ENCODE measurements at places on chromosomes 12 and 14. TPM values are rescaled to one million over a fixed set of nuclear protein-coding genes. Genes with fewer than 3 reads are reported as not detected.
A peak's percentile ranks its signal among the peaks of the same experiment; 100 is the strongest.

GRCh38 chr14:87813686-87814085 is 179.3 kb downstream of the GALC start:
- DNase-seq, result no peak
- no peaks in the 10 kb centered on the region for H3K36me3 ChIP-seq
- H3K4me3 ChIP-seq, result no peak overlapping the region
- no peaks in the 10 kb centered on the region for H3K4me1 ChIP-seq

DNA sequence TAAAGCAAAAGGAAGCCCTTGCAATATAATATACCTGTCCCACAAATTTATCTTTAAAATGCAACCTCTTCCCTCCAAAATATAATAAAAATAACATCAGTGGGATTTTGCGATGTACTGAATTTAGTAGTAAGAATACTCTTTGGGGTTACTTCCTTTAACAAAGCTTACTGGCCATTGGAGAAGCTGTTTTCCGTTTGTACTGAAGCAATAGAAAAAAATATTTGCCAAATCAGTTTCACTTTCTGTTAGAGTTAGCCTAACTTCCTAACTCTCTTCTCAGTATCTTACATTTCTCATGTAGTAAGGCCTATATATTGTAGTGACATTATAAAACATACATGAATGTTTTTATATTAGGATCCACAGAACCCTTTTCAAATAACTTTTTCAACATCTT is 3.7 kb downstream of the MAX start:
- H3K27ac ChIP-seq, result no peak overlapping the region
- H3K4me1 ChIP-seq, result peaks cover 28% of the 10 kb centered on the region
- H3K4me3 ChIP-seq, result no peak overlapping the region
- no peaks in the 10 kb centered on the region for H3K27me3 ChIP-seq
- peaks cover 52% of the 10 kb centered on the region for H3K36me3 ChIP-seq

- H3K36me3 ChIP-seq, result peaks cover 59% of the 10 kb centered on the region
- peaks cover 27% of the 10 kb centered on the region for H3K4me1 ChIP-seq
- no peak for DNase-seq
- H3K27ac ChIP-seq, result no peak overlapping the region
- H3K4me3 ChIP-seq, result no peak overlapping the region
- H3K27me3 ChIP-seq, result no peaks in the 10 kb centered on the region
These were observed 2.8 kb downstream of the RAN start for GRCh38 chr12:130874696-130875095.

DNA sequence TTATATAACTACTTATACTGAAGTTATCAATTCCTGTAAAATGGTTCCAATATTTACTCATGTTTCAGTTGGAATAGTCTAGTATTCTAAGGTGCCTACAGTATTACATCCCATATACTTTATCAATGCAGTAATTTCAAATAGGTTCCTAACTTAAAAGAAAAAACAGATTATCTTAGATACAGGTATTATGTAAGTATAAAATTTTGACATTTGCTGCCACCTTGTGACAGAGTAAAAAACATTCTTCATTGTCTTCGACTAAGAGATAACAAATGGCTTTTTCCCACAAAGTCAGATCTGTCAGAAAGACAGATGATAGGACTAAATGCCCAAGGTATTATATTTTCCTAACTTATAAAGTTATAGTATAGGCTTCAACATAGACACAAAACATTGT is 78.7 kb downstream of the TXNDC16 start:
- no peak overlapping the region for H3K27ac ChIP-seq
- no peaks in the 10 kb centered on the region for H3K36me3 ChIP-seq
- no peaks in the 10 kb centered on the region for H3K4me1 ChIP-seq
- H3K27me3 ChIP-seq, result no peaks in the 10 kb centered on the region

- no peak overlapping the region for H3K4me3 ChIP-seq
- H3K36me3 ChIP-seq, result no peaks in the 10 kb centered on the region
- H3K27ac ChIP-seq, result no peak overlapping the region
- H3K27me3 ChIP-seq, result no peaks in the 10 kb centered on the region
- peaks cover 37% of the 10 kb centered on the region for H3K4me1 ChIP-seq
These were observed 19.4 kb downstream of the NAV3 start for GRCh38 chr12:77850129-77850528.

DNA sequence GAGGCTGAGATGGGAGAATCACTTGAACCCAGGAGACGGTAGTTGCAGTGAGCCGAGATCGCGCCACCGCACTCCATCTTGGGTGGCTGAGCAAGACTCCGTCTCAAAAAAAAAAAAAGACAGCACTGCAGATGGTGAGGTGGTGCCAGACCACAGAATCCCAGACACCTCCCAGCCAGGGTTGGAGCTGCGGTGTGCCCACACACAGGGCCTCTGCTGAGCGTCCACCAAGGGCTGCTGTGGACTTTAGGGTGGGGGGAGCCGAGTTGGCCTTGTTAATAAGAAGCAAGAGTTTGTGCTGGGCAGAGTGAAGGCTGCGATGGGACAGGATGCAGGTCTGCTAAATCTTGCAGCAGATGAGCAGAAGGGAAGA is 14.2 kb downstream of the KMT5A start:
- H3K36me3 ChIP-seq, result peaks cover 87% of the 10 kb centered on the region
- no peaks in the 10 kb centered on the region for H3K27me3 ChIP-seq

- DNase-seq, result no peak
- 0 out of 2 replicates have a peak, but pooled peaks cover 6% of the 10 kb centered on the region for H3K27me3 ChIP-seq
- H3K27ac ChIP-seq, result no peak overlapping the region
These were observed 420.1 kb downstream of the VRK1 start for GRCh38 chr14:97217111-97217885.

DNA sequence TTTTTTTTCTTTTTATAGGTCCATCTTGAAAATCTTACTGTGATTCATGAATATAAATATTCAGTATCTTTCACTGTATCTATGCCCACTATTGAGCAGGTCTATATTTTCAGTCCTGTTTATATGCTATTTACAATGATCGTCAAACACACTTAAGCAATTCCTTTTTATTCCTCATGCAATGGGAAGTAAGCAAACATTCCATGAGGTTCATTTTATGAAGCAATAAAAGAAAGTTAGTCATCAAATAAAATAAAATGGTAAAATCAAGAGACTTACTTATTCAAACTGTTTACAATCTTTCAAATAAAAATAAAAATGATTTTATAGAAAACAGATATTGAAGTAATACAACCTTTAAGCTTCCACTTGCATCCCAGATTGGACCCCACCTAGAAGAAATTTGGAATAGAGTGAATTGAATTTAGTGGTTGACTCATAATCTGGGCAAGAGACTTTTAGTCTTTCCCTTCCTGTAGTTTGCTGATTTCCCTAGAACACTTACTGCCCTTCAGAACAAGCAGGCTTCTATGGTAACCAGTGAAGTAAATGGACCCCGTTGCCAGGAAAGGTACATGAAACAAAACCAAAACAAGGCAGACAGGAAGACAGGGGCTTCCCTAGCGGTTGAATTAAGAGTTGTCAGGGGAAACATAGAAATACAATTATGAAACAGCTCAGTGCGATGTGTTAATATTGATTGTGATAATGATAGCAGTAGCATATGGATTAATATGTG is 241.0 kb upstream of the ATP2B1 start:
- no peak overlapping the region for H3K4me3 ChIP-seq
- H3K36me3 ChIP-seq, result no peaks in the 10 kb centered on the region
- 0 out of 2 replicates have a peak overlapping the region, but pooled peaks have one; percentile 3 for H3K27ac ChIP-seq
- H3K27me3 ChIP-seq, result no peaks in the 10 kb centered on the region
- H3K4me1 ChIP-seq, result peaks cover 51% of the 10 kb centered on the region
- DNase-seq, result no peak

DNA sequence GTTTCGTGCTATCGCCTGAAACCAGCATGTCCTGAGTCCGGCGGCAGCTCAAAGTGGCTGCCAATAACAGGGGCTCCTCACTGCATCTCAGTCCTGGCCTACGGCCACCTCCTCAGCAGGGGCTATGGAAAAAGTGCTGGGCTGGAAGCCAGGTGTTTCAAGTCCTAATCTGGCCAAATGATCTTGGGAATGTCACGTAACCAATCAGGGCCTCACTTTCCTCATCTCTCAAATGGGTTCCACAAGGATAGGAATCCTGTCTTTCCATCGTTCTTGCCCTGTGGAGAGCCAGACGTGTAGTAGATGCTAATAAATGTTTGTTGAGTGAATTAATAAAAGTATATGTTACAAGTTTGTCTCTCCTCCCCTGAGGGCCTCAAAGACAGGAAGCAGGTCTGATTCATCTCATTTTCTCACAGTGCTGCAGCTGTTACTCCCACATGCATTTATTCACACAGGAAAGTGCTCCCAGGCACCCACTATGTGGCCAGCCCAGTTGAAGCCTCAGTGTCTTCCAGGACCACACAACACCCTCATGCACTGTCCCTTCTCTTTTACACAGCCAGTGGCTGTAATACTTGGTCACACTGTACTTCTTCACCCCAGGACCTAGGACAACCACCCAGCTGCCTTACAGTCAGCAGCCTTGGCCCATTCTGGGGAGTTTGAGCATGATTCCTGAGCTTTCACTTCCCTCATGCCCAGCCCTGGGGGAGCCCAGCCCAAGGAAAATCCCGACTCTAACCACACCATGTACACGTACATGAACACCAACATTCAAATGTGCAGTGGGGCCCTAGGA is 5.0 kb downstream of the CMKLR1 start:
- DNase-seq, result no peak
- no peaks in the 10 kb centered on the region for H3K36me3 ChIP-seq
- no peak overlapping the region for H3K4me3 ChIP-seq
- peaks cover 9% of the 10 kb centered on the region for H3K27me3 ChIP-seq
- H3K27ac ChIP-seq, result no peak overlapping the region
- H3K4me1 ChIP-seq, result no peaks in the 10 kb centered on the region

DNA sequence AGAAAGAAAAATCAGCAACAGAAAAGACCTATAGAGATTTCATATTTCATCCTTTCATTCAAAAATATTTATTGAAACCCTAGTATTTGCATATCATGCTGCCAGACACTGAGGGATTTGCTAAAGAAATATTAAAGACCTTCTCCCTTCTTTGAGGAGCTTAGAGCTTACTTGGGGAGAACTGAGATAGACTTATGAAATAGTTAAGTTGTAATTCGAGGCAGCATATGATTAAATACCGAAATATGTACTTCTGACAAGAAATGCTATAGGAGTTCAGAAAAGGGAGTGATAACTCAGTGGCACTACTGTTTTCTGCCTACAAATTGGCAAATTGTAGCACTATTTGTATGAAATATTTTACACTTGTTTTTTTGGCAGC is 59.1 kb downstream of the PLXNC1 start:
- H3K4me3 ChIP-seq, result no peak overlapping the region
- no peaks in the 10 kb centered on the region for H3K4me1 ChIP-seq
- H3K27ac ChIP-seq, result no peak overlapping the region
- H3K27me3 ChIP-seq, result peaks cover 3% of the 10 kb centered on the region

DNA sequence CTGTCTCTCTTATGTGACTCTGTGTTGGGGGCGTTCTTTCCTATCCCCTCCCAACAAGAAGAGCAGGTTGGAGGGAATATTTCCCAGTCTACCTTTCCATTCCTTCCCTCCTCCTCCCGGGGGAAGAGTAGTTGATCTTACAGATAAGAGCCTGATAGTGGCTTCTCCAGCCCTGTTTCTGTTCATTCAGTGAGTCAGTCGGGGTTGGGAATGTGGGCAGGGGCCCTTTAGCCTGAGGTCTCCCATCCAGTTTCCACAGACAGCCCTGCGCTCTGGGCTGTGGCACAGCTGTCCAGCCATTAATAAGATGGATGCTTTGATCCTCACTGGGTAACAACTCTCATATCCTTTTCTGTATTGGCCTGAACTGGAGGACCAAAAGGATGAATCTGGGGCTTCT is 18.1 kb upstream of the PPP1R1A start:
- no peaks in the 10 kb centered on the region for H3K4me1 ChIP-seq
- no peak overlapping the region for H3K27ac ChIP-seq
- no peak for DNase-seq
- H3K4me3 ChIP-seq, result no peak overlapping the region
- H3K36me3 ChIP-seq, result no peaks in the 10 kb centered on the region

- H3K27ac ChIP-seq, result no peak overlapping the region
- peaks cover 25% of the 10 kb centered on the region for H3K4me1 ChIP-seq
- no peak overlapping the region for H3K4me3 ChIP-seq
- no peaks in the 10 kb centered on the region for H3K27me3 ChIP-seq
- no peaks in the 10 kb centered on the region for H3K36me3 ChIP-seq
These were observed 152.6 kb downstream of the AKAP6 start for GRCh38 chr14:32481707-32482106.

DNA sequence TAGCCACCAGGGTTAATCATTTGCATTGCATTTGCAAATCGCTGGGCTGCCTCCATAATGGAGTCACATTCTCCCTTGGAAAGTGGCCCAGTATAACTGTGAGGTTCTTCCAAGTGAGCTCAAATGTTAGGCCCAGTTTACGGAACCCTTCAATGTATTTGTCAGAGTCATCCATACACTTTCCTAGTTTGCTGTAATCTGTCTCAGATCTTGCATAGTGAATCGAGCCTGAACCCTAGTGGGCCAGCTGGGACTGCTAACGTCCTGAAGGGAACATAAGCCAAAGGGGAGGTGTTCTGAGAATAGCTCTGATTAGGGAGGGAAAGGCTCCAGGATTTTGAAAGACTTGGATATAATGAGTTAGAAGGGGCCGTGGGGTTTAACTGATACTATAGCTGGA is 406.3 kb downstream of the SLC6A15 start:
- H3K4me1 ChIP-seq, result no peaks in the 10 kb centered on the region
- H3K36me3 ChIP-seq, result no peaks in the 10 kb centered on the region
- no peak overlapping the region for H3K4me3 ChIP-seq
- no peaks in the 10 kb centered on the region for H3K27me3 ChIP-seq
- DNase-seq, result no peak

DNA sequence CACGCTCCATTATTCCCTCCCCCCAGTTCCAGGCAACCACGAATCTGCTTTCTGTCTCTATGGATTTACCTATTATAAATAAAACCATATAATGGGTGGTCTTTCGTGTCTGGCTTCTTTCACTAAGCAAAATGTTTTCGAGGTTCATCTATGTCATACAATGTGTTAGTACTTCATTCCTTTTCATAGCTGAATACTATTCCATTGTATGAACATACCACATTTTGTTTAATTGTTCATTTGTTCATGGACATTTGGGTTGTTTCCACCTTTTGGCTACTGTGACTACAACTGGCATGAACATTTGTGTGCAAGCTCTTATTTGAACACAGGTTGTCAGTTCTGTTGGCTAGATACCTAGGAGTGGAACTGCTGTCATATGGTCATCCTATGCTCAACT is 12.9 kb upstream of the PAPOLA start:
- peaks cover 10% of the 10 kb centered on the region for H3K27me3 ChIP-seq
- H3K36me3 ChIP-seq, result no peaks in the 10 kb centered on the region
- H3K4me1 ChIP-seq, result no peaks in the 10 kb centered on the region
- no peak overlapping the region for H3K27ac ChIP-seq

GPR65 gene
- total RNA-seq, result 2.2 TPM

MMP19 gene
- 9.8 TPM for total RNA-seq

DNAJC22 gene
- total RNA-seq, result 6.3 TPM
